ENCODE measurements at places on chromosomes 1 and 21. TPM values are rescaled to one million over a fixed set of nuclear protein-coding genes. Genes with fewer than 3 reads are reported as not detected.

Gene ZNF697
- polyA plus RNA-seq, result not detected

- DNase-seq, result no peak
Observed at GRCh38 chr1:72606216-72606810, 324.0 kb upstream of the NEGR1 start.

Gene TIAM1
- 31.1 TPM for polyA plus RNA-seq

GRCh38 chr1:230368363-230368762 lies 57.8 kb downstream of the PGBD5 start:
- DNase-seq, result no peak

- DNase-seq, result no peak
Observed at GRCh38 chr1:221098471-221099405, 219.5 kb downstream of the HLX start.

All from CD4-positive, CD25-positive, alpha-beta regulatory T cell (primary cell).